ENCODE measurements at places on chromosomes 11 and 22.

DNA sequence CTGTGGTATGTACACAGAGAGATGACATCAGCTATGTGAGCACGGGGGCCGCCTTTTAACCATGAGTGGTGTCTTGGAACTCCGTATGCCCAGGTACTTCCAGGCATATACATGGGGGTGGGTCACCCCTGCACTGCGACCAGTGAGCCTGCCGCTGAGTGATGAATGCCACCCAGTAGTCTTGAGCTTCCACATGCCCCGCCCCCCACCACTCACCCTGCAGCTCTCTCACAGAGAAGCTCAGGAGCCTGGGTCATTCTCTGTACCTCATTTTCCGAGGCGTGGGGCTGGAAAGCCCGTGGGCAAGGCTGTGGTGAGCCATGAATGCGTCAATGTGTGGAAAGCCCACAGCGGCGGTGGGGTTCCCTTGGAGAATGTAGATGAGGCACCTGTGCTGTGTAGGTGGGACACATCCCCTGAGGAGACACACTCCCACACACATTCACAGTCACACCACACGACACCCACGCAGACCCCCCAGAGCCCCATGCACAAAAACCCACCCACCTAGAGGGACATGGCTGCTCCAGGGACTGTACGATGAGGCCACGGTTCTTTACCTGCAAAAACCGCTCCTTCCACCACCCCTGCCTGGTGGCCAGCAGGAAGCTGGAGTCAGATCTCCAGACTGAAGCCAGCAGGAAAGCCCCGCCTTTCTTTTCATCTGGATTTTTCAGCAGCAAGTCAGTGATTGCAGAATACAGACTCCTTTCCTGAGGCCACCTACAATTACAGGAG lies 67.6 kb downstream of the PIWIL3 start:
- no peak for DNase-seq

- no peak for DNase-seq
These were observed 25.1 kb downstream of the ELFN2 start for GRCh38 chr22:37402184-37402506.

DNA sequence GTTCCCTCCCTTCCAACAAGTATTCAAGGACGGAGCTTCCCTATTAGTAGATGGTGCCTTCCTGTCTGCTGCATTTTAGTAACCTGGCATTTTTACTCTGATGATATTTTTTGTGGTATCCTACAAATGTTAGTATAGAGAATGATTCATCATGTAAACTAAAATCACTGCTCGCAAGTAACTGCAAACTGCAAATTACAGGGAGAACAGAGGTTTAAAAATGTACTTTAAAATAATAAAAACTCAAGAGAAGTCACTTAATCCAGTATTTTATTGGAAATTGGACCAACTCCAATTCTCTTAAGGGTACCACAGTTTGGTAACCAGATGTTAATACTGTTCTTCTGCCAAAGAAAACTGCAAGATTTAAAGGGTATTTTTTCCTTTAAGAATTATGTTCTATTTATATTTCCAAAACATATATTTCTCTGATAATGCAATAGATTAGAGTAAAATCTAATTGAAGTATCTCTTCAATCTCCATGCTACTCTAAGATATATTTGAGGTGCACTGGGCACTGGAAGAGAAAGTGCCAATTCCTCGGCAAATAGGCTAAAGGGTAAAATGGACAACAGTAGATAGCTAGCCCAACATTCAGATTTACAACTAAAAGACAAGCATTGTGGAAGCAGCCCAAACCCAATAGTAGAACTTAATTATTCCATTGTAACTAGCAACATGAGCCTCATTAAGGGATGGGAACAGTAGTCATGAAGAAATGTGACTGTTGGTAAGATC lies 298.0 kb downstream of the TTC28 start:
- no peak for DNase-seq

GRCh38 chr11:128042290-128042751 lies 545.0 kb downstream of the ETS1 start:
- DNase-seq = no peak

GRCh38 chr11:44505581-44506054 lies 59.8 kb upstream of the CD82 start:
- DNase-seq = no peak

GRCh38 chr22:31628969-31629708 lies 32.9 kb downstream of the PISD start:
- DNase-seq = no peak

DNA sequence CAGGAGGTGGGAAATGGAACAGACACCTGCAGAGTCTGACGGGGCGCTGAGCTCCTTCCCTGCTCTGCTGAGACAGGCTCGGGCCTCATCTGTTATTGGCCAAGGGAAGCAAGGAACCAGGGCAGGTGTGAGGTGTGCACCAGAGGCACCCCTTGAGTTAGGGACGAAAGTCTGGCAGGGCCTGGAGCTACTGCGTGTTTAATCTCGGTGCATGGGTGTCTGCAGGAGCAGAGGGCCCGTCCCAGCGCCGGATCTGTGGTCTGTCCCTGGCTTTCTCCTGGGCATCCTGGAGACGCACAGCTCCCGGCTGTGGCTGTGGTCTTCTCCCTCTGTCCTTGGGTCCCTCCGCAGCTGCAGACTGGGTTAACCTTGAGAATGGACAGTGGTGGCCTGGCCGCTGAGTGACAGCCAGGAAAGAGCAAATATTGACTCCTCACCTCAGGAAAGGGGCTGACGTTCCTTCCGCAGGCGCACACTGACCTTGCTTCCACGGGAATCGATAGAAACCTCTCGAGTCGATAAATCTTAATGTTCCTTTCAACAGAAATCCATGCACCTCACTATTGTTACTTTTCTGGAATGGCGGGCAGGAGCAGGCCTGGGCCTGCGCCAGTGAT lies 975.6 kb downstream of the BRD1 start:
- DNase-seq = no peak

DNA sequence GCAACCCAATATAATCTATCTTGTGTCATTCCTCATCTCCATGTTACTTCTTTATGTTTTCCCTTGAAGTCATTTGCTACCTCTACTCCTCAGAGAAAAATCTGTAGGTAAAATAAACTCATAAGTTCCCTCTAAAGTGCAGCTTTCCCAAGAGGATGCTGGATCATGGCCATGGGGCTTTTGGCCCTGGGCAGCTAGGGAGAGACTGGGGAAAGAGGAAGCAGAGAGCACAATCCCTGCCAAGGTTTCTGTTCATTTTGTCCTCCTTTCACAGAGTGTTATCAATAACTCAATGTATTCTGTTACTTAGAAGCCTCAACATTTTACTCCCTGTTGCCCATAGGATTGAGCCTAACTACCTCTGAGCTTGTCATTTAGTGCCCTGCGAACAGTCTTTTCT lies 9.0 kb downstream of the RNF121 start:
- no peak for DNase-seq

- DNase-seq = no peak
These were observed 98.3 kb downstream of the ELP4 start for GRCh38 chr11:31607914-31608313.

GRCh38 chr22:34001701-34002466 lies 81.6 kb upstream of the LARGE1 start:
- DNase-seq = no peak

DNA sequence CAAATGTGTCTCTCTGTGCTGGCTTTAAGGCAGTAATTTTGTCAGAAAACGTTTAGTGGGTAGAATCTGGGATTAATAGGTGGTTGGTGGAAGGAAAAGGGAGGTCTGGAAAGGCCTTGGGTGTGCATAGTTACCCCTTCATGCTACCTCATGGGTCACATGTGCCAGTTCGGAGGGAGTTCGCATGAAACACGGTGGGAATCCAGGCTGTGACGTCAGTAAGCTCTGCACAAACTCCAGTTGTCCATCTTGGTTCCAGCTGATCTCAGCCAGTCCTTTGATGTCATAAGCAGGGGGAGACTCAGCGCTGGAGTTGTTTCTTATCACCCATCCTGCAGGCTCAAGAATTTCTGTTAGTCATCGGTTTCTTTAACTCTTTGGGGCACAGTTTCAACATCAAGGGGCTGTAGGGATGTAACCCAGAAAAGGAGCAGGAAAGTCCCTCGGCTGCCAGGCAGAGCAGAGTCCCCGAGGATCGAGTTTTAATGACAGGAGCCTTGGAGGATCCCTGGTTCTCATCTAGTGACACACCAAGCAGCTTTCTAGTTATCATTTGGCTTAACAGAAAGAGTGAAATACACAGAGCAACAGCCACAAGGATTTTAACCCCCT lies 28.9 kb downstream of the MOV10L1 start:
- peak; percentile 90 for DNase-seq

DNA sequence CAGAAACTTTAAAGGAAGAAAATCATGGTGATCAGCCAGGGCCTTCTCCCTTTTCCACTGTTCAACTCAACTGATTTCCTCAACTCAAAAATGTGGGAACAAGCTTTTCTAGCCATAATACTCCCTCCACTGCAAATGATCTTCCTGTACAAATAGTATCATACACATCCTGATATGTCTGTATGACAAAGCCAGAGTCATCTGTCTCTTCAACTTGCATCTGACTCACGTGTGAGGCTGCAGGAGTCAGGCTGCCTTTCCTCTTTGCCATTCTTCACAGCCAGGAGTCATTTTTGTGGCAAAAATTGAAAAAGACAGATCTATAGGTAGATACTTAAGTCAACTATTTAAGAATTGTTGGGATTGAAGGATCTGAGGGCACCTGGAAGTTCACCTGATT lies 13.3 kb downstream of the PATZ1 start:
- no peak for DNase-seq
